T-helper 9 cell (primary cell): ENCODE measurements at places on chromosomes 4 and X.

- no peak for DNase-seq
Observed at GRCh38 chr4:38717604-38718003, 53.6 kb downstream of the KLF3 start.

DNA sequence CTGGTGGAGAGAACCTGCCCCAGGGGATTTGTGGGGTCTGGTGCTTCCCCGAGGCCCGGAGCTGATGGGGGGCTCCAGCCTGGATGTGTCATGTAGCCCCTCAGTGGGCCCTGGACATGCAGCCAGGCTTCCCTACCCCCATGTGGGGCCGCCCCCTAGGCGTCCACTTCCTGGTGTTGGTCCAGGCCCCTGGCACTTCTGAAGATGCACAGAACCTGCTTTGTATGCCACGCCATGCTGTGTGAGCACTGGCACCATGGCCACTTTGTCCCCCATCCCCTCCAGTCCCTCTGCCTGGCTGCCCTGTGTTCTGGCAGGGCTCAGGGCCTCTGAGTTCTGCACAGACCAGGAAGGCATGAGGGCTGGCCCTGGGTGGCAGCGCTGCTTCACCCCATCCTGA, 29.2 kb downstream of the WFS1 start:
- no peak for DNase-seq

DNA sequence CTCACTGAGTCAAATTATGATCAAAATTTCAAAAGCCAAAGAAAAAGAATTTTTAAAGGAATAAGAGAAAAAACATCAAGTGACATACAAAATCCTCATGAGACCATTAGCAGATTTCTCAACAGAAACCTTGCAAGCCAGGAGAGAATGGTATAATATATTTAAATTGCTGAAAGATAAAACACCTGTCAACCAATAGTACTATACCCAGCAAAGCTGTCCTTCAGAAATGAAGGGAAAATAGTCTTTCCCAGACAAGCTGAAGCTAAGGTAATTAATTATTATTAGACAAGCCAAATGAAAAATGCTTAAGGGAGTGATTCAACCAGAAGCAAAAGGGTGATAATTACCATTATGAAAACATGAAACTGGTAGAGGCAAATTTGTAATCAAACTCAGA, 104.2 kb upstream of the TET2 start:
- DNase-seq = no peak

DNA sequence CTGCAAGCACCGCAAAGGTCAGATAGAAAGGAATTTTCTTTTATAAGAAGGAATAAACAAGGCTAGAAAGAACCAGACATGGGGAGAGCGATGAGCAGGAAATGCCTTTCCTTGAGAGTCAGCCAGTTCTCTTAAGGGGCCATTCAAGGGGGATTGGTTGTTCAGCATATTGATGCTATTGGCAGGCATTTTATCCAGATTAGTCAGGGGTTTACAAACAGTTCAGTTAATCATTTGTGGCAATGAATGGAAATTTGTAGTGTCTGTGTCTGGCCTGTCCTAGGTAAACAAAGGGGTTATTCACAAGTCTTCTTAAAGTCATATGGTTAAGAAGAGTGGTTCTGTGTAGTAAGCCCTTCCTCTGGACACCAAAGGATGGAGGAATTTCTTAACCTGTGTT, 184.7 kb upstream of the FRMPD4 start:
- no peak for DNase-seq

- no peak for DNase-seq
Observed at GRCh38 chr4:83281307-83281706, 3.3 kb downstream of the COQ2 start.
